CD8-positive, alpha-beta memory T cell (primary cell): ENCODE measurements at places on chromosomes 7 and 10.

GRCh38 chr10:12350167-12350872 lies 973 bp downstream of the CAMK1D start:
- peak; percentile 21 for DNase-seq

DNA sequence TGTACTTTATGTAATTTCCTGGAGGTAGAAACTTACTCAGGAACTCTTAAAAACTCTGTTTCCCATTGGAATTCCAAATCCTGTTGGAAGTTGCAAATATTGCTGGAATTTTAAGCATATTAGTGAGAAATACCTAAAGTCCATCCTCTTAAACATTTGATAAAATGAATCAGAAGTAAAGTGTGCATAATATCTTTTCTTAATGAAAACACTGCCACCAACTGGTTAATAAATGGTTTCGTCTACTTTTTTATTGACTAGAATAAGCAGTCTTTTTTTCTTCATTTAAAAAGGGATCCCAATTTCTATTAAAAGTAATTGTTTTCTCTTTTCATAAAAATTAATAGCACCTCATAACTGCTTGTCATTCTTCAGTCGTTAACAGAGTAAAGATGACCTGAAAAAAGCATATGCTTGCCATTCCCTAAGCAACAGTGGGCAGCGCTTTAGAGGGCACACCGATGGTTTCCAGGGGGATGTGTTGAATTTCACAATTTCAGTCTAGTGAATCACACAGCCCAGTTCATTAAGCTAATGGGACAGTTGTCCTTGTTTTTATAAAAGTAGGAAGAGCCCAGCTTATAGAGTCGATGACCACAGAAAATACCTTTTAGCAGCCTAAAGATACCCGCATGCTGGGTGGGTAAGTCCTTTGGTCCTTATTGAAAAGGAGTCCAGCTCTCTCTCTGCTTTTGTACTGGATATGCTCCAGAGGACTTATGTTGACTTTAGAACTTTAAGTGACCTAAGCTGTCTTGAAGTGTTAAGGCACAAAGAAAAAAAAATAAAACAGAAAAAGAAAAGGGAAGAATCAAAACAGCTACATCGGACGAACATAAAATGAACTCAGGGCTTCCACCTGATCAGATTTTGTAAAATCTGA lies 28.5 kb downstream of the NPS start:
- no peak for DNase-seq

GRCh38 chr7:66894463-66895080 lies 26.5 kb upstream of the TMEM248 start:
- no peak for DNase-seq

GRCh38 chr7:22338877-22339276 lies 18.1 kb downstream of the RAPGEF5 start:
- DNase-seq: no peak

DNA sequence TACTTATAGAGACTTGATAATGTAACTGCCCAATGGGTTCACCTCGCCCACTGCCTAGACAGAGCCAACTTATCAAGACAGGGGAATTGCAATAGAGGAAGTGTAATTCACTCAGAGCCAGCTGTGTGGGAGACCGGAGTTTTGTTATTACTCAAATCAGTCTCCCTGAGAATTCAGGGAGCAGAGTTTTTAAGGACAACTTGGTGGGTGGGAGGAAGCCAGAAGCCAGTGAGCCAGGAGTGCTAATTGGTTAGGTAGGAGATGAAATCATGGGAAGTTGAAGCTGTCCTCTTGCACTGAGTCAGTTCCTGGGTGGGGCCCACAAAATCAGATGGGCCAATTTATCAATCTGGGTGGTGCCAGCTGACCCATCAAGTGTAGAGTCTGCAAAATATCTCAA lies 20.1 kb upstream of the C7orf33 start:
- no peak for DNase-seq

- no peak for DNase-seq
These were observed 72.1 kb downstream of the USP6NL start for GRCh38 chr10:11539191-11539868.

GRCh38 chr10:35783305-35783838 lies 141.3 kb upstream of the FZD8 start:
- DNase-seq: no peak

- DNase-seq: no peak
These were observed 468.3 kb upstream of the AUTS2 start for GRCh38 chr7:69129951-69130350.

DNA sequence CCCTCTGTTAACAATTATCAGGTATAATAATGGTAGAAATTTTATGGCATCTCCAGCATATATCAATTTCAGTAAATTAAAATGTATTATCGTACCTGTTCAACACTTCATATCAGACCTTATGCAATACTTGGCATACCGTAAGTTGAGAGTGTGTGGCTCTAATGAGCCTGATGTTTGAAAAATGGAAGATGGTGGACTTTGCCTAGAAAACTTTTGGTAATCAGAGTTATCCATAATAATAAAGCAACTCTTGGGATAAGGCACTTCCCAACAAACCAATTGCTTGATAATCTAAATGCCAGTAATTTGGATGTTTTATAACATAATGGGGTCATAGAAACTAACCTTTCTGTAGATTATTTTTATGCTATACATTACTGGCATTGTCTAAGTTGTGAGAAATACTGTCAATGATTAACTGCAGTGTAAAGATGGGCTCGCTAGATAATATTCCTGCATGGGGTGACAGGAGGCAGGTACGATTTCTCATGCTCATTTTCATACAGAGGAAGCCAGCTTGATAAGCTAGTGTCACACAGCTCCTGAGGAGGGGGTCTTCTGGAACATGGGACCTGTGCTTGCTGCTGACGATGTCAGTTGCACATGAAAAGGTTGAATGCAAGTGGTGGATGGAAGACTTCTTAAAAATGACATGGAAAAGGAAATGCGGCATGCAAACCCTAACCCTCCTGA lies 27.8 kb upstream of the DMBT1 start:
- no peak for DNase-seq

DNA sequence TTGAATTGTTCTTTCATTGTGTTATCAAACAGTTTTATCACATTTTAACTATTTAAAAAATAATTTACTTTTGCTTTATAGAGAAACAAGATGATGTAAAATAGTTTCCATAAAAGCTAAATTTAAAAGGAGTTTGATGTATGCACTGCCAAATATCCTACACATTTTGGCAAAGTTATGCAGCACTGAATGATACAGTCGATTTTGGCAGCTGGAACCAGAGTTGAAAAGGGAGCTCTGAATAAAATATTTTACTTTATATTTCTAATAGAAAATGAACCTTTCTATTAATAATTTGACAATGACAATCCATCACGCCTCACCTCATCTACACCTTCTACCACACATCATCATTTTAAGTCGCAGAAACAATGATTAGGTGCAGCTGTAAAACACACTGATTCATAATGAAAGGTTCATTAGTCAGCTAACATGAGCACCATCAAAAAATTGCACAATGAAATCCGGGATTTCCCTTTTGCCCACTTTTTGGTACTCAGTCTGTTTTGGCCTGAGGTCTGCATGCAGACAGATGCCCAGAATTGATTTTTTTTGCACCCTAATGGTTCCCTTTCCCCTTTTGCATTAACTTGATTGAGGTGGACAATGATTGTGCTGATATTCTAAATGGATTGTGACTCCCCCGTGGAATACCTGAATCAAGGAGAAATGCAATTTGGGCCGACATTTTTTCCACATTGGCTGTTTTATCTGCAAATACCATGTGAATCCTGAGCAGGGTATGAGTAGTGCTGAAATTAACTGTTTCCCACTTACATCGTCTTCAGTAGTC lies 105.8 kb downstream of the THSD7A start:
- no peak for DNase-seq

DNA sequence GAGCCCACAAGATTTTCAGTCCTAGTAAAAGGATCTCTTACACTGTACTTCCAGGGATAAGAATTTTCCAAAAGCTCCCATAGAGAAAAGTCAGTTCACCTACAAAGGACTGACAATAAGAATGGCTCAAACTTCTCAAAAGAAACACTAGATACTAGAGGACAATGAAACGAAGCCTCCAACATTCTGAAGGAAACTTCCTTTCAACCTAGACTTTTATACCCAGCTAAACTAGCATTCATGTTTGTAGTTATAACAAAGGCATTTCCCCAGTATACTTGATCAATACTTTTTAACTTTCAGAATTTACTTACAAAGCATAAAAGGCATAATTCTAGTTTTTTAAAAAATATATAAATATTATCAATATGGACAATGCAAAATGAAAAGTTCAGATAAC lies 41.0 kb upstream of the DNAAF5 start:
- DNase-seq: no peak

DNA sequence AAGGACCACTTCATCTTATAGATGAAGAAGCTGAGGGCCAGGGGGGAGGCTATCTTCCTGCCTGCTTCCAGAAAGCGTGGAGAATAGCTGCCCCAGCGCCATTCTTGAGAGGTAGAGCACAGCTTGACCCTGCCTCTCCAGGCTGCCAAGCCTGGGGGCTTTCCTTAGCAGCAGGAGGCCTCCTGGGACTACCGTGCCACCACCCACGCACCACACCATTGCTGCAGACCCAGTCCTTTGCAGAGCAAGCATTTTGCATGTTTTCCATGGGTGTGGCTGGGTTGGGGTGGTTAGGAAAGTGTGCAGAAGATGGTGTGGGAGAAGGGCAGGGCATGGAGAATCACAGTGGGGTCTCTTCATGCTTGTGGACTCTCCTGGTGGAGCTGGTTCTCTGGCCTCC lies 64.9 kb downstream of the TBXAS1 start:
- DNase-seq: no peak

GRCh38 chr10:1392127-1392526 lies 335.9 kb downstream of the WDR37 start:
- no peak for DNase-seq

GRCh38 chr7:1694611-1695511 lies 24.8 kb downstream of the ELFN1 start:
- no peak for DNase-seq

- DNase-seq: no peak
These were observed 123.8 kb upstream of the KMT2E start for GRCh38 chr7:104890216-104890615.

GRCh38 chr10:80730522-80730921 lies 192.8 kb downstream of the SH2D4B start:
- DNase-seq: no peak

DNA sequence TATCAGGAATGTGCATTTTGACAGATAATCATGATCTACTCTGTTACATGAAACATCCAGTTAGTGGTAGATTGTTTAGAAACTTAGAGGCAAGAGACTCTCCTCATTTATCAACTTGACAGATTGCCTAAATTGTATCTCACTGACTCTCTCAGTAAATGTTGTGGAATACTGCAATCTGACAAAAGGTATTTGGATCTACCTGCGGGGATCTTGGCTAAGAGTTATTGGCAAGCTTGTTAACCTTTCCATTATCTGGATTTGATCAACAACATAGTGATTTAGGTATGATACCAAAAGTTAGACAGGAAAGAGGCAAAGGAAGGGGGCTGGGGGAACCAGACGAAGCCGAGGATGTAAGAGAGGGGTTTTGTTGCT lies 2.0 kb downstream of the VSTM2A start:
- no peak for DNase-seq
